ENCODE measurements at places on chromosomes 6 and 20.

DNA sequence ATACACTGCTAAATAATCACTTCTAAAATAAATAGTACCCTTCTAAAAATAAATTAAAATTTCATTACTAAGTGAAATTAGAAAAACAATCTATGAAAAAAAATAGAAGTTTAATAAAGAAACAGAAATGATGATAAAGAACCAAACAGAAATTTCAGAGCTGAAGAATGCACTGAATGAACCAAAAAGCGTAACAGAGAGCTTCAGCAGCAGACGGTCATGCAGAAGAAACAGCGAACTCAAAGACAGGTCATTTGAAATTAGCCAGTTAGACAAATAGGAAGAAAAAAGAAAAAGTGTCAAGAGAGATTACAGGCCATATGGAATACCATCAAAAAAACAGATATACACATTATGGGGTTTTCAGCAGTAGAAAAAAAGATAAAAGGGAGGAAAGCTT, 706.7 kb downstream of the TBC1D32 start:
- no peak for DNase-seq

DNA sequence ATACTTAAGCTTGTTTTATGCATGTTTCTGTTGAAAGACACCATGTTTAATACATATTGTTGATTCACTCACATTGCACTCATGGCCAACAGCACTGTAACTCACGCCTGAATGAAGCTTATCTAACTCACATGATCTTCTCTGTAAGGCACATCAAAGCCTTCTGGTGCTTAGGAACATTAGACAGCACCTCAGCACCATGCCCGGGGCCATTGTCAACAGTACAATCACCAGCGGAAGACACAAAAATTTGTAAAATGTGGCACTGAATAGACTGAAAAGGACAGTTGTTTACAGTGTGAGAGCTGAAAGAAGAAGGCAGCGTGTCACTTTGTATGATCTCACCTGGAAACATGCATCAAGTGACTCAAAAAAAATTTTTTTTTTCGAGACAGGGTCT, 8.9 kb upstream of the TCF15 start:
- no peak for DNase-seq

DNA sequence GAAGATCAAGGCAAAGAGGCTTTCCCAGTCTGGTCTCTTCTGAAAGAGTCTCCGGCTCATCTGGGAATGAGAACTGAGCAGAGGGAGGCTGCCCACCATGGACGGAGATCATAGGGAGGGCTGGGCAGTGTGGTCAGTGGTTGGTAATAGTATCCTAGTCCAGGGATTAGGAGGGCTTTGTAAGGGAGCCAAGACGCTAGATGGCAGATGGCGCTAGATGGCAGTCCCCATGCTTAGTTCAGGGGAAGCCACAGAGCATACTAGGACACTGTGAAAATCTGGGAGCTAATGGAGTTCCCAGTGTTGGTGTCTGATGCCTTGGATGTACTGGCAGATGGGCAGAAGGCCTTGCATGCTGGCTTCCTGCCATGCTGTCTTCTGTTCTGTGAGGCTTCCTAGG, 21.7 kb upstream of the DAAM2 start:
- no peak for DNase-seq

DNA sequence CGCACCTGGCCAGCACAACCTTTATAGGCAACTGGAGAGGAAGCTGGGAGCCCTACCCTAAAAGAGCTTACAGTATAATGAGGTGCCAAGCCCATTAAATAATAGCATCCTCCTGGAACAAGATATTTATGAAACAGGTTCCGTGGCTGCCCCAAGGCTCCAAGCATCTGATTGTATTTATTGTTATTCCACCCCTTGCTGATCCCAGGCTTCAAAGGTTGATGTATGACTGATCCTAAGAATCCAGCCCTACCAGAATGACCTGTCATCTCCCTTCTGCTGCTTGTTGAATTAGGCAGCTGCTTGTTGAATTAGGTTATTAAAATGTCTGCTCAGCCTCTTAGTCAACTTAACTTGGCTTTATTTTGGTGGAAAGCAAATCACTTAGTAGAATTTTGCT, 35.2 kb upstream of the SASH1 start:
- no peak for DNase-seq

DNA sequence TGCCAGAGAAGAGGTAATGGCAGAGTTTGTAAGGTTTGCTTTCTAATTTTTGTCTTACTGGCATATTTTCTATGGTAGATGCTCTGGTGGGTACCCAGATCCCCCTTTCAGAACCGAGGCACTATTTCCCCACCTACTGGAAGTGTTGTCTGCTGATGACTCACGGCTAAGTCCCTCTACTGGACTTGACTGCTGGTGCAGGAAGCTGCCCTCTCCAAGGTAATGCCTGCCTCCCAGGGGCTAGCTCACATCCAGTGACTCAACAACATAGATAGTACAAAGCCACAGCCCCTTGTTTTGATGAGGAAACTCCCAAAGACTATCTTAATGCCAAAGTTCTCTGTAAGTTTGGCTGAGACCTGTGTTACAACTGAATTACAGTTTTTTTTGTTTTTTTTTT, 285.4 kb upstream of the FLRT3 start:
- no peak for DNase-seq

GRCh38 chr6:148395583-148396101, 53.0 kb downstream of the SASH1 start:
- no peak for DNase-seq

- no peak for DNase-seq
These were observed 21.8 kb downstream of the FAM209B start for GRCh38 chr20:56554869-56555268.

- DNase-seq: peak; percentile 86
These were observed at the start of gene TENT5A for GRCh38 chr6:81752084-81752920. TSS of gene TENT5A (minus strand) at chr6:81752681. CDS start at chr6:81752141, 540 bp downstream.

- DNase-seq: no peak
These were observed 68.0 kb upstream of the TBC1D7 start for GRCh38 chr6:13396241-13396792.

GRCh38 chr6:107337191-107337741, 122.1 kb downstream of the PDSS2 start:
- DNase-seq: no peak

- DNase-seq: no peak
These were observed 32.6 kb upstream of the SERPINB9 start for GRCh38 chr6:2935566-2936291.

DNA sequence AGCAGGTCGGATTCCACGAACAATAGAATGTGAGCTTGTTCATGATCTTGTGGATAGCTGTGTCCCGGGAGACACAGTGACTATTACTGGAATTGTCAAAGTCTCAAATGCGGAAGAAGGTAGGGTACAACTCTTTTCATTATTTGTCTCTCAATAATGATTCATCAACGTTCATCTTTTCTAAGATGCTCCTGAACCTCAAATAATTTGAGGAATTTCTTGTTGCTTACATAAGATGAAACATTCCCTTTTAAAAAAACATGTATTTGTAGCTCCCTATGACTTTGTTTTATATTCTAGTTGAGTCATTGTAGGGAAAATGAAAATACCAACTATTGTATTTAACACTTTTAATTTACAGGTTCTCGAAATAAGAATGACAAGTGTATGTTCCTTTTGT, 17.0 kb downstream of the MCM8 start:
- no peak for DNase-seq

DNA sequence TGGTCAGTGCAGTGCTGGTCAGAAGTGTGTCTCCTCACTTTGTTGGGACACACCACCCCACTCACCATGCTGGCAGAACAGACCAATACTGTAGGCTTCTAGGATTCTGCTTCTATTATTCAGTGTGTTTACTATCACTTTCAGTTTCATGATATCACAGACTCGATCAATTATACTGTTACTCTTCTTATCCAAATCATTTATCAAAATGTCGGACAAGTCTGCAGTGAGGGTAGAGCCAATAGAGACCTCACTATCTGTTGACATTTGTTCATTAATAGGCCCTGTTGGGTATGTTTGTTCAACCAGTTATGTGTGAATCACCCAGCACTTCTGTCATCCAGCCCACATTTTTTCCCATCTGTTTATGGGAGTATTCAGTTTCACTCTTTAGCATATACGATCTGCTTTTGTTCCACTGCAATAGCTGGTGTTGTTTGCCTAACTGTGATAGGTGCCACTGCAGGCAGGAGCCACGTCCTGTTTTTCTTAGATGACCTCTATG, 140.1 kb downstream of the NRN1 start:
- no peak for DNase-seq

DNA sequence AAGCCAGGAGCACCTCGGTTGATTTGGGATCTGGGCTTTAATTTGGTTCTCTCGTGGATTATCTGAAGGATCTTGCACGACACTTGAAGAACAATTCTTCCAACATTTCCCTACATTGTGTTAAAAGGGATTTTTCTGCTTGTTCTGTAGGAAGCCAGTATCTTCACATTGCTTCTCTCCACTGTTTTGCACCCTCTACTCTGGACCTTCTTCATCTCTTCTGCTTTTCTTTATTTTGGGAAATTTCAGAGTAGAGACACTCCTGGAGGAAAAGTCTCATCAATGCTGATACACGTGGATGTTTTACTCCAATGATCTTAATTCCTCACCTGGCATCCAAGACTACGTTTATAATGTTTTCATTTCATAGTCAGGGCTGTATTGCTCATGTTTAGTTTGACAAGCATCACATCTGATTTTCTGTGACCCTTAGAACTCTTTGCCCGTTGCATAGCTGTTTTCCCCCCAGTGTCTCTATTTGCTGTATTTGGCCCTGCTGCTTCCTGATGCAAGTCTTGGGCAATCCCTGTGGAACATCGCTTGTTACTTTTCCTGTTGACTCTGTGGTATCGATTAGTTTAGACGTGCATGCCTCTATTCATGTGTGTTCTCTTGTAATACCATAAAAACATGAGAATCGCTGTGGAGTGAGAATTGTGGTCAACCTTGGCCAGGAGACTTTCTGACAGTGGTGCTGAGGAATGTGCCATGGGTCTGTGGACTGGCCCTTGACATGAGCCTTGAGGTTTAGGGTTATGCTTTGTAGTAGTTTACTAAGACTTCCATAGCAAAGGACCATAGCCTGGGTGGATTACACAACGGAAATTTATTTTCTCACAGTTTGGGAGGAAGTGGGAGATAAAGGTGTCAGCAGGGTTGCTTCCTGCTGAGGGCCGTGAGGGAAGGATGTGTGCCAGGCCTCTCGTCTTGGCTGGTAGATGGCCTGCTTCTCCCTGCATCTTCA, 12.5 kb downstream of the PLCB1 start:
- no peak for DNase-seq

DNA sequence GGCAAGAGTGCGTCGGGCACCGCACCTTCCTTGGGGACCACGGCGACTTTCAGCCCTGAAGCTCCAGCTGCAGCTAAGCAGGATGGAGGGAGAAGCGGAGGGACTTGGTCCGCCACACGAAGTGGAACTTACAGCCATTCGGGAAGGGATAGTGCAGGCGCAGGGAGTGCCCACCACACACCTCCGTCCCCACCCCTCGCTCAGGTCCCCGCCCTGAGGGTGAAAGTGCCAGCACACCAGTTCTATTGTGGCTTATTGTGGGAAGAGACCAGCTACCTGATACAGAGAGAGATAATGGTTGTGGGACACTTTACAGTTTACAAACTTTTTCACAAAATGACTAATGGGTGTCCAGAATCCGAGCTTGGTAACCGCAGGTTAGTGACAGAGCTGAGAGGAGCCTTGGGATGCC, 76.1 kb downstream of the IRF4 start:
- no peak for DNase-seq

- peak; percentile 54 for DNase-seq
These were observed at the start of gene GID8 for GRCh38 chr20:62938105-62938888. TSS of gene GID8 (plus strand) at chr20:62938147. CDS start at chr20:62941503, 3,356 bp downstream.

DNA sequence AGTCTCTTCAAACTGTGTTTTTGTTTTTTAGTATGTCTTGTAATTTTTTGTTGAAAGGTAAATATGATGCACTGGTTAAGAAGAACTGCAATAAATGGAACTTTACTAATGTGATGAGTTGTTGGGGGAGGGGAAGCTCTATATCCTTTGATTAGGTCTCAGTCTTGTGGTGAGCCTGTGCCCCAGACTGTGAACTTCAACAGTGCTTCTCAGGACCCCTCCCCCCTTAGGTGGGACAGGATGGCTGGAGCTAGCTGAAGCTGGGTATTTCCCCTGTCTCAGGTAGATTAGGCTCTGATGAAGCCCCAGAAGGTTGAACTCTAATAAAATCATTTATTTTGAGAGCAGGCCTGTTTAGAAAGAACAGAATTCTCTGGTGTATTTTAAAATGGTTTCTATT, 31.4 kb upstream of the TASP1 start:
- no peak for DNase-seq

DNA sequence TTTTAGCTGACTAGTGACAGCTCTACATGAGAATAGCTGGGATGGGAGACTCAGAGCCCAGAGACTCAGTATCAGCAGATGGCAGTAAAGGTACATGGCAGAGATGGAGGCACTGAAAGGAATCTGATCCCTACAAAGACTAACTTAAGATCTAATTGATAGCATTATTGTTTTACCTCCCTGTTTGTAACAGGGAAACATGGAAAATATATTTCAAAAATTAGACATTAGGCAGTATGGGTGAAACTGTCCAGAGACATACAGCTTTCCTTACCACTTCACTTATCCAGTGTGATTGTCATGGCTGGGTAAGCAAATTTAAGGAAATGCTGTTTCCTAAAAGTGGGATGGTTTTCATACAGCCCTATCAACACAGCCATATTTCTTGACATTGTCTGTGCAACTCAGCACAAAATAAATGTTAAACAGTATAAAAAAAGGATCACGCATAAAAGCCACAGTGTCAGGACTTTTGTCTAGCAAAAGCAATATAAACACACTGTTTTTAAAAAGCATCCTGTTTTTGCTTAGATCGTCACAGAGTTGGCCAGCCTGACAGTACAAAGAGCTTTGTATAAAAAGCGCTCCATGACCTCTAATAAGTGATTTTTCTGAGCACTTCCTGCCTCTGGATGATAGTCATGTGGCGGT, 376.9 kb downstream of the PHF3 start:
- no peak for DNase-seq

- DNase-seq: peak; percentile 27
These were observed 5.0 kb downstream of the DST start for GRCh38 chr6:56637640-56638039.

DNA sequence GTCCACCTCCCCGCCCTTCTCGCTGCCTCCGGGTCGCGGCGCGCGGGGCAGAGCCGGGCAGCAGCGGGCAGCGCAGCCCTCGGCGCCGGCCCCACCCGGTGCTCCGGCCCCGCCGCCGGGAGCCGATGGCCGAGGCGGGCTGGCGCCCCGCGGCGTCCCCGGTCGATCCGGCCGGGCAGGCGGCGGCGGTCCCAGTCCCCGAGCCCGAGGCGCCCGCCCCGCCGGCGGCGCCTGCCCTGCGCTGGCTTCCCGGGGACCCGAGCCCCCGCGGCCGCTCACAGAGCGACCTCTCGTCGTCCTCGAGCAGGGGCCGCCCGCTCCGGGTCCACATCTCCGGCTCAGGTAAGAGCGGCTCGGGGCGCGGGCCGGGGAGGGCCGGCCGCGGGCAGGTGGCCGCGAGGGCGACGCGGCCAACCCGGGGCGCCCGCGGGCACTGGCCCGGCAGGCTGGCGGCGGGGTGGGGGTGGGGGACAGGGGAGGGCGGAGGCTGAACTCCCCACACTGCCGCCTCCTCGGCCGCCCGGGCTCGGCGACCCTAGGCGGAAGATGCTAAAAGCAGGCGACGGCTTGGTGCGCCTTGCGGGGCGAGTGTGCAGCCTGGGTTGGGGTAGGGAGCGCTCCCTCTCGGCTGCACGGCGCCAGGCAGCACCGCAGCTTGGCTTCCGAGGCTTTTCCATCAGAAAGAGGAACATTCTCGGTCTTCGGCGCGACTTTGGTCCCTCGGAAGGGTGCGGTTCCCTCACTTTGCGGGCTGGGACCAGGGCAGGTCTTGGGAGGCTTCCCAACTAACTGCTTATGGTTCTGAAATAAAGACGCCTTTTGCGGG, 25.6 kb upstream of the FUCA2 start:
- no peak for DNase-seq

GRCh38 chr6:40280231-40280630, 306.9 kb downstream of the LRFN2 start:
- no peak for DNase-seq

Measured in hematopoietic multipotent progenitor cell treated with erythropoietin and hydrocortisone succinate and interleukin-3 and kit ligand, for 15 days (in vitro differentiated cells).